Glutamatergic neuron (in vitro differentiated cells): ENCODE measurements at places on chromosomes 2 and 18. TPM values are rescaled to one million over a fixed set of nuclear protein-coding genes. Genes with fewer than 3 reads are reported as not detected.

- no peak for DNase-seq
- peaks cover 6% of the 10 kb centered on the region for H3K4me1 ChIP-seq
- peaks cover 3% of the 10 kb centered on the region for H3K27me3 ChIP-seq
- no peaks in the 10 kb centered on the region for H3K36me3 ChIP-seq
Measured at GRCh38 chr2:80112790-80113189, 191.8 kb downstream of the LRRTM1 start.

Gene CDK5R2
- total RNA-seq, result 46.1 TPM

Gene INPP5D
- 2.2 TPM for total RNA-seq

- no peak for DNase-seq
- H3K4me1 ChIP-seq, result peaks cover 2% of the 10 kb centered on the region
- H3K36me3 ChIP-seq, result peaks cover 5% of the 10 kb centered on the region
- peak overlapping the region; percentile 60 for H3K27ac ChIP-seq
- H3K4me3 ChIP-seq, result no peak overlapping the region
Measured at GRCh38 chr2:84855731-84856130, 25.2 kb downstream of the TRABD2A start.

DNA sequence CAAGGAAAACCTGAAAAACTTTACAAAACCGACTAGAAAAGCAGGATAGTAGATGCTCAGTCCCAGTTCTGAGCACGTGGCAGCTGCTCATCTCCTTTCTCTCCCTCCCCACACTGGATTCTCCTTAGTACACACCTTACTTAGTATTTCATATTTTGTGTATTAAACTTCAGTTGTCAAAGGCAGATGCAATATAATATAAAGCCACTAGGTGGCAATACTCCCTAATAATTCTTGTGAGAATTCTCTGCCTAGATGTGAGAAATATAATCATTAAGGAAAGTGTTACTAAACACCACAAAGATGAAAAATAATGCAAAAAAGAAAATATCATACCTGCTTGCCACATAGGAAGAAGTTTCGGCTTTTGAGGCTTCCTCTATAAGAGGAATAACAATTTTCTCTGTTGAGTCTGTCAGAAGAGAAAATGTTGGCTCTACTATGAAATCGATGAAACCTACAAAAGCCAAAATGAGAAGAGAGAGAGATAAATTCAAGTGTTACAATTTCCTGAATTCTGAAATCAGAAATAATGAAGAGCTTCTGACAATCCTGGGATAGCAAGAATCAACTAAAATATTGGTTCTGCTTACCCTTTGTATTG is 200.6 kb downstream of the PPP1R1C start:
- no peak overlapping the region for H3K4me3 ChIP-seq
- H3K27me3 ChIP-seq, result no peaks in the 10 kb centered on the region
- H3K4me1 ChIP-seq, result peaks cover 5% of the 10 kb centered on the region
- DNase-seq, result no peak

- DNase-seq, result no peak
- H3K4me3 ChIP-seq, result no peak overlapping the region
- peaks cover 4% of the 10 kb centered on the region for H3K27me3 ChIP-seq
- no peak overlapping the region for H3K27ac ChIP-seq
Measured at GRCh38 chr18:52950155-52950554, 610.2 kb downstream of the DCC start.
